ENCODE measurements at places on chromosomes 16 and 17.
A peak's percentile ranks its signal among the peaks of the same experiment; 100 is the strongest.

GRCh38 chr17:6924208-6924607 is 71.6 kb upstream of the ALOX12 start:
- no peak for DNase-seq

DNA sequence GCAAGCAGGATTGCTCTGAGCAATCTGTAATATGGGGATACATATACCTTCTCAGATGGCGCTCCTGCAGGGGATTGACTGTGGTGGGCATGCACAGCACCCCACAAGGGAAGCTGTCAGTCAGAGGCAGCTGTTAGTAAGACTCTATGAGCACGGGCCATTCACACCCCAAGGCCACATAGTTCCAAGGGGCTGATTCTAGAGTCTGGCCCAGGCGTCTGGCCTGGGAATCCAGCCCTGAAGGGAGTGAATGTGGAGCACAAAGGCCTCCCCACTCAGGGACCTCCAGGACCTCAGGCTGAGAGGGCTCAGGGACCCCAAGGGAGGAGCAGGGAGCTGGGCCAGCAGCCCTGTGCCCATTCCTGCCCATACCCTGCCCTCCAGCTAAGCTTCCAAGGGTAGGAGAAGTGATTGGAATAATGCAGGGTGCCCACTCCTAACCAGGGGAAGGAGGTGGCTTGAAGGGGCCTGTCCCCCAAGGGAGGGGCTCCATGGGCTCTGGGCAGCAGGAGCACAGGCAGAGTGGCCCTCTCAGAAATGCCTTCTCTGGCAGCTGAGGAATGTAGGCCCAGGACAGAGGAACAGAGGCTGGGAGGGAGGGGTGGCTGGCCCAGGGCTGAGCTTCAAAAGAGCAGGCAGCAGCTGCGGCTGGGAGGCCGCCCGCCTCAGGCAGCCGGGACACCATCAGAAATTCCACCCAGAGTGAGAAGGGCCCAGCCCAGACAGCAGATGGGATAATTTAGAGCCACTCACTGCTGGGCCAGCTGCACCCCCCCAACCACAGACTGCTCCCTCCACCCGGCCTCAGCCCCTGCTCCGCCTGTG is 48.9 kb upstream of the MRPS23 start:
- no peak for DNase-seq

DNA sequence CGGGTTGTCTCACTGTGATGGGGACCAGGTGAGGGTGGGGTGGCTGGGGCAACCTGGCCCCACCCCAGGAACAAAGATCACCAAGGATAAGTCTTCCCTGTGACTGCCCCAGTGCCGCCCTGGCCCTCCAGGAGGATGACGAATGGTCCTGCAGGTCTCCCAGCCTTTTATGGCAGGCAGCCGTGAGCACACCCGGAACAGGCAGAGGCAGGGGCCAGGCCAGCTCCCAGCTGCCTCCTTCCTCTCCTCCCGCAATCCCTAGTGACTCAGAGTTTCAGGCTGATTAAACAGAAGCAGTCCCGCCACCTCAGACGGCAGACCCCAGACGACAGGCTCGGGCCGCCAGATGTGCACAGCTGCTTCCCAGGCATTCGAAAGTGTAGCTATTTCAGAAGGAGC is 13.3 kb downstream of the JUP start:
- DNase-seq, result peak; percentile 91

DNA sequence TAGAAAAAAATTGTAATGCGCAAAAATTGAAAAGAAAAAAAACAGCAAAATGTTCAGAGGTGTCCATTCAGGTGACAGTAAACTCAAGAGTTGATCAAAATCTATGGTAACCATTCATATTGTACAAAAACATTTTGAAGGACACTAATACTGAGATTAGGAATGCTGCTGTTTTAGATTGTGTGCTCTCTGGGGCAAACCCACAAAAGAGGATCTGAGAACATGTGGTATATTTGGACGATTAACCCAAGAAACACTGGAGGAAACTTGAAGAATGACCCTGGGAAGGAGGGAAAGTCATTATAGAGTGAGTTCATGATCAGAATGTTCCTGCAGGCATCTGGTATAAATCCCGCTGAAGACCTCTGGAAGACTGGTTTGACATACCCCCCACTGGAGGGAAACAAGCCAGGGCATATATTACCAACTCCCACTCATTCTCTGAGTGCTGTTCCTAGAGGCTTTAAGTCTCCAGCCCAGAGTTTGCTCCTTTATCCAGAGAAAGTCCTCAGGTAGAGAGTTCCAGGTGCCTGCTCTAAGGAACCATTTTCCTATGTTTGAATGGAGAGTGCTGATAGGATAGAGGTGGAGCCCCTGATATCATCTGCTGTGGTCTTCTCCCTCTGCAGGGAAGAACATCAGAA is 1.2 kb downstream of the KRTAP4-2 start:
- no peak for DNase-seq

- no peak for DNase-seq
Measured at GRCh38 chr16:3182608-3183444, 5.2 kb upstream of the OR1F1 start.

GRCh38 chr17:31843070-31843745 is 15.8 kb downstream of the COPRS start:
- no peak for DNase-seq

GRCh38 chr17:71427801-71428200 is 693.0 kb upstream of the SOX9 start:
- no peak for DNase-seq

GRCh38 chr17:8851600-8851999 is 15.9 kb downstream of the PIK3R6 start:
- DNase-seq, result no peak

DNA sequence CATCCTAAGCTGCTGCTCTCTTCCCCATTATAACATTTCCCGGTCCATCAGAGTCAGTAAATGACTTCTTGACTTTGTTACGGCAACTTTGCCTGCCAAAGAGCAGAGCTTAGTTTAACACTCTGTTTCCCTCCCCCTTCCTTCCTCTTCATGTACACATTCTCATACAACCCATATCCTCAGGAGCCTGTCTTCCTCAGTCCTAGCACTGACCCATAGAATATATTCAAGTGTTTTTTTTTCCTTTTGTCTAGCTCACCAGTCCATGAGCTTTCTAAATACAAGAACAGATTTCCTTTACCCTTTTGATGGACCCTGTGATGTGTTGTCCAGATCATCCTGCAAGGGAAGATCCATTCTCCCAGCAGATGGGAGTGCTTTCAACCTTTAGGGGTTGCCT is 97.0 kb upstream of the MON1B start:
- DNase-seq, result no peak

DNA sequence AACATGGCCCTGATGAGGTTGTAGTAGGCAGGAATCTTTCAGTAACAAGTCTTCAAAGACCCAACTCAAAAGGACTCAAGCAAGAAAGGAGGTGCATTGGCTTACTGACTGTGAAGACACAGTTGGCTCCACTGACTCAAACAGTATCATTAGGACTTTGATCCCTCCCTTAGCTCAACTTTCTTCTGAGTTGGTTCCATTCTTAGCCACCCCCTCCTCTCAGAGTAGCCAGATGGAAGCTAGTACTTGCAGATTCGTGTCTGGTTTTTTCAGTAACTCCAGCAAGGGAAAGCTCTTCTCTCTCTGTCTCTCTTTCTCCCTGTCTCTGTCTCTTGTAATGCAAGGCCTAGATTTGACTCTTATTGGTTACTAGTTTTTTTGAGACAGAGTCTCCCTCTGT is 5.0 kb upstream of the MAPK3 start:
- no peak for DNase-seq

DNA sequence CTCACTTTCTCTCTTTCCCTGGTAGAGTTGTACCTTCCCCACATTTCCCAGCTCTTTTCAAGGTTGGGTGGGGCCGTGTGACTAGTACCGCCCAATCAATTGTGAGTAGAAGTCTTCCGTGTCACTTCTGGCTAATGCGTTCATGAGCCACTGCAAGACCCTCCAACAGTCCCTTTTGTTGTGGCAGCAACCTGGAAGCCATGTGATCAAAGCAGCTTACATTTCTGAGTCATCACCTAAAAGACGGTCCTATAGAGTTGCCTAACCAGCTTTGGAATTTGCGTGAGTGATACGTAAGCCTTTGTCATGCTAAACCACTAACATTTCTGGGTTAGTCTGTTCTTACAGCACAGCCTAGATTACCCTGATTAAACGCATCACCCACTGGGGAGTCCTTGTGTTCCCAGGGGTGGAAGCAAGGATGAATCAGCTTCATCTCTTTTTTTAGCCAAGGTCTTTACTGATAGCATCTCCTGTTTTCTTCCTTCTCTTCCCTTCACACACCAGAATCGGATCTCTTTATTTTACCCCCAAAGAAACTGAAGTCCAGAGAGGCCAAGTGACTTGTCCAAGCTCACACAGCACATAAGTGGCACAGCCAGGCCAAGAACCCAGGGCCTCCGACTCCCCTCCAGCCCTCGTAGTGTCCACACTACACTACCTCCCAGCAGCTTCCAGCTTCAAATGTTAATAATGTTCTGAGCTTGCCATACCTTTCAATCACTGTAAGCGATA is 366.3 kb upstream of the XYLT1 start:
- DNase-seq, result peak; percentile 84

DNA sequence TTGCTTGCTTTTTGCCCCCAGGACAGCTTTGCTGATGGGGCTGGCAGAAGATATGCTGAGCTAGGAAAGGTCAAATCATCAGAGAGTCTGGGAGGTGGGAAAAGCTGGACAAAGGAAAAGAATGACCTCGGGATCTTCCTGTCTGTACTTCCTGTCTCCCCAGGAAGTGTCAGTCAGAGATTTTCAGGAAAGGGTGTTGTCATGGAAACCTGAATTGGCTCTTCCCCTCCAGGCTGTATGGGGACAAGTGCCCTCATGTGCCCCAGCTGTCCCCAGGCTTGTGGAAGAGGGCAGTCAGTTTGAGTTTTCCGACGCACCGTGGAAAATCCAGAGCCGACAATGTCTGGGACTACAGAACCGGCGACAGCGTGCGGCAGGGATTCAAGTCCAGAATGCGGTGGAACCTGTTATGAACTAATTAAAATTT is 122.7 kb upstream of the ZFHX3 start:
- no peak for DNase-seq

GRCh38 chr16:88959022-88959421 is 18.0 kb downstream of the CBFA2T3 start:
- DNase-seq, result no peak

DNA sequence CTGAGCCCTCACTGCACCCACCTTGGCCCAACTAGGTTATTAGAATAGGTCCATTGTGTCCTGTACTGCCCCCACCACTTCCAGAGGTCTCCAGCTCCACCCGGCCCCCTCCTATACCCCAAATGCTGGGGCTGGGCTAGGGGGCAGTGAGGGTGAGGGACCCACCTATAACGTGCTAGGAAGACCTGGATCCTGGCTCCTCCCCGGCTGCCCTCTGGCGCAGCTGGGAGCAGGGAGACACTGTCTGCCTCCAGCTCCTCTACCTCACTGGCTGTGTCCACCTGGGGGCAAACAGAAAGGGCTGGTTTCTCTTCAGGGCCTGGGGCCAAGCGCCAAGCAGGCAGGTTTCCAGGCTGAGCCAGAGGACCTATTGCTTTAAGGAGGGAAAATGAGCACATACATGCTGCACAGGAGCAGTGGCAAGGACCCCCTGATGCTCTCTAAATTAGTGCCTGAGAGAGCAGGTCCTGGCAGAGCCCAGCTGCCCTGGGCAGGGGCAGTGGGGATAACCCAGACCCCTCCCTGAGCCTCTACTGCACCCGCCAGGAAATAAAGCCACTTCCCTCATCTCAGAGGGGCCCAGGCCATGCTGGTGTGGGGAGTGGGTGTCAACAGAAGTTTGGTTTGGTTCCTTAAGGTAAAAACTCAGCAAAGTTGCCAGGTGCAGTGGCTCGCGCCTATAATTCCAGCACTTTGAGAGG is 12.2 kb downstream of the TSPOAP1 start:
- no peak for DNase-seq

- no peak for DNase-seq
Measured at GRCh38 chr17:62187681-62188080, 122.6 kb upstream of the MED13 start.

DNA sequence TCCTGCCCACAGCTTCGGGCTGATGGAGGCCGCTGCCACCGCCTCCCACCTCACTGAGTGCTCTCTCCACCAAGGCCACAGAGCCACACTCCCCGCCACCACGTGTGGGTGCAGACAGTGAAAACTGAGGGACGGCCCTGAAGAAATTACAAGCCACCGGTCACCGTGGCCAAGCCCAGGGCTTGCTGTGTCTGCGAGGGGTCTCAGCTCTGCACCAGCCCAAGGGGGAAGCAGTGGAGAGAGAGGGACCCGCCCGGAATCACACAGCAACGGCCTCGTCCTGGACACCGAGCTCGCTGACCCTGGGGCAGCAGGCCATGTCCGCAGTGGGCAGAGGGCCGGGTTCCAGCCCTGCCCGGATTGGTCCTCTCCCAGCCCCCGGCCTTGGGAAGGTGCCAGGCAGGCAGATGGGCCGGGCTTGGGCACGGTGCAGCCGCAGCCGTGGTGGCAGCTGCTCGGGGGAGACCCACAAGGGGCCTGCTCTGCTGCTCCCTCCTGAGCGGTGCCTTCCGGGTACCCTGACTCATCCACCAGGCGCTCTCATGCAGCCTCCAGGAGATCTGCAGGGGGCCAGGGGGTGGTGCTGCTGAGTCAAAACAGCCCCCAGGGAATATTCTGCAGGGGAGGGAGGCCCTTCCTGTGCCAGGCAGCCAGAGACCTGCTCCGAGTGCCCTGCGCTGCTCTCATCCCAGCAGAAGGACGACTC is 52.0 kb downstream of the CBFA2T3 start:
- peak; percentile 82 for DNase-seq

DNA sequence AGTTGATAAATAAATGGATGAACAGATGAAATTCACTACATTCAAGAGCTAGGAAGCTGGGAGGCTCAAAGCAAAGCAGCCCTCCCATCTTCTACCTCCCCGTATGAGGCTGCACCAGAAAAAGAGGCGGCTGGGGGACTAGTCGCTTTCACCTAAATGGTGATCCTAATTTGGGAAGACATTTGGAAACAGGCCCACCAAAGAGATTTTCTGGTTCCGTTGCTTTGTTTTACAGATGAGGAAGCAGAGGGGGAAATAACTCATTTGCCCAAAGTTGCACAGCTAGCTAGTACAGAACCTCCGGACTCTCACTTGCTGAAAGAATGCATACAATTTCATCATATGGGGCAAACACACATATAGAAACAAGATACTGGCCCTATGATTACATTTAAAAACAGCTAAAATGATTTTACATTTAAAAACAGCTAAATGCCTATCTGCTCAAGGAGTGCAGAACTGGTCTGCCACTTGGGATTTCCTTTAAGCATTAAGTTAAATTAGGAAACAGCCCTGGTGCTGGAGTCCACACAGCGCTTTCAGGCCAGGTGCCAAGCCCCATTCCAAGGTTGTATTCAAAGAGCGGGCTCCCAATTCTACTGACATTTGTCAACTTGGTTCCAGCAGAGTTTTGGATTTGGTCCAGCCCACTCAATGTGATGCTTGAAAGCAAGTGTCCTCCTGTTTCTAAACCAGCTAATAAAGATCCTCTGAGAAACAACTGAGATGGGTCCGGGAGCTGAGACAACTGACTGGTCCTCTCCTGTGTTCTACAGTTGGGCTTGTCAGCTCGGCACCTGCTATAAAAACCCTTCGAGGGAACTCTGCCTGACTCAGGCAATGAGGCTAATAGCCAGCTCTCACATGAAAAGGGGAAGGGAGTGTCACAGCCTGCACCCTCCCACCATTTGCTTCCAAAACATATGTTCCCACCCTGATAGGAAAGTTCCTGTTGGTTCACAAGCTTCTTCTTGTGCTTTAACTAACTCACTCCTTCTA is 11.7 kb downstream of the ERN1 start:
- no peak for DNase-seq

- DNase-seq, result no peak
Measured at GRCh38 chr16:7612671-7613070, 280.0 kb downstream of the RBFOX1 start.
